NCI-H146 (cell line): ENCODE measurements at places on chromosomes 7 and 10.

GRCh38 chr7:11754933-11755332 lies 77.1 kb downstream of the THSD7A start:
- DNase-seq, result no peak

- no peak for DNase-seq
These were observed 11.7 kb upstream of the TRIM8 start for GRCh38 chr10:102632394-102633111.

DNA sequence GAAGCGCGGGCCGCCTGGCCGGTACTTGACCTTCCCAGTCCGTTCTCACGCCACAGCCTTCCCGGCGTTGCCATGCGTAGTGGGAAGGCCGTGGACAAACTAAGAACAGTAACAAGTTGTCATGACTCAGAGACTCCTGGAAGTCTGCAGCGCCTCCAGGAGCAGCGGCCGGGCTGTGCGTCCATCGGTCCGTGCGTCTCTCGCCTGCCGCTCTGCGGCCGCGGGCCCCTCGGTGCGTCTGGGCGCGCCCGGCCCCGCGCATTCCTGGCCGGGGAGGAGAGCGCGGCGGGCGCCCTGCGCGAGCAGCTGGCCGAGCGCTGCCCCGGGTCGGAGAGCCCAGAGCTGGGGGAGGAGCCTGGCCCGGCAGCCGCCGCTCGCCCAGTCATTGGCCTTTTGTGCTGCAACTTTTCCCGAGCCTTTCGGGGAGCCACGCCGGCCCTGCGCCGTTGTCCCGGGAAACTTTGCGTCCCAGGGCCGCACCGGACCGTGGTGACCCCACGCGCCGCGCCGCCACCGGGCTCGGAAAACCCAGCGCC lies 123.7 kb downstream of the TACC2 start:
- peak; percentile 64 for DNase-seq

DNA sequence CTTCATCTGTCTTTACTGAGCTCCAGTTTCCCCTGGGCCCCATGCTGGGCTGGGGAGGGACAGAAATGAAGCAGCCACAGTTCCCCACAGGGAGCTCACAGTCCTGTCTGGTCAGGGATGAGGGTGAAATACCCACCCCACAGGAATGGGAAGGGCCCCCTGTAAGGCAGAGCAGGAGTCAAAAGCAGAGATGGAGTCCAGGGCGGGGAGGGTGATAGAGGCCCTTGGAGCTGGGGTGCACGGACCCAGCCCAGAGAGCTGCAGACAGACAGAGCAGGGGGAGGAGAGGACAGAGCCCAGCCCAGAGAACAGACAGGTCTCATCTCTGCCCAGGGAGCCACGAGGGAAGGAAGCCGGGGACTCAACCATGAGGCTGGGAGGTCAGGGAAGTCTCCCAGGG lies 34.9 kb upstream of the ZNF488 start:
- DNase-seq, result no peak

- DNase-seq, result no peak
These were observed 25.5 kb upstream of the INMT start for GRCh38 chr7:30726296-30727006.

- DNase-seq, result no peak
These were observed 24.6 kb upstream of the WNT16 start for GRCh38 chr7:121304102-121304658.

- DNase-seq, result no peak
These were observed 26.3 kb upstream of the PPIF start for GRCh38 chr10:79320820-79321493.

- DNase-seq, result peak; percentile 38
These were observed 469.9 kb downstream of the CCSER2 start for GRCh38 chr10:84798312-84798711.

DNA sequence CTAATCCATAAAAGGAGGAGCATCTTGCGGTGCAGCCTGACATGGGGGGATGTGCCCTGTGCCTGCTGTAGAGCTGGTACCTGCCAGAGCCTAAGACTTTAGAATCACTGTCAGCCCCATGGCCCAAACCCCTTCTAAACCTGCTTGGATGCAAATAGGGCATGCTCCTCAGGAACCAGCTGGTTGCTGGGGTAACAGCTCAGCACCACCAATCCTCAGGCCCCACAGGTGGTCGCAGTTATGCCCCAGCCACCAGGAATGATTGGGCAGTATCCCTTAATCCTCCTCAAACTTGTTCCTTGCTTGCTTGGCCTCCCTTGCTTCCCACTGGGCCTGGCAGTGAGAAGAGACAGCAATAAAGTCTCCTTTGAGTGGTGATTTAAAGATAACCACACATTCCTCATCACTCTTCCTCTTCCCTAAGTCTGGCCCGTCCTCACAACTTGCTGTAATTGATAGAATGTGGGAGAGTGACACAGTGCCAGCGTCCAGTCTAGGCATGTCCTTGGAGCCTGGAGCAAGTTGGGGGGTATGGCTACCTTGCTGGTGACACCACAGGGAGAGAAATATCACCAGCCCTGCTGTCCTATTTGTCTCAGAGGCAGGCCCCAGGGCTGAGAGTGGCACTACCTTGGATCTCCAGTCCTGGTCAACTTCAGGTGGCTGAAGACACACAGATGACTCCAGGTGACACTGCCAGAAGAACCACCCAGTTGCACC lies 43.0 kb downstream of the VSTM4 start:
- no peak for DNase-seq

DNA sequence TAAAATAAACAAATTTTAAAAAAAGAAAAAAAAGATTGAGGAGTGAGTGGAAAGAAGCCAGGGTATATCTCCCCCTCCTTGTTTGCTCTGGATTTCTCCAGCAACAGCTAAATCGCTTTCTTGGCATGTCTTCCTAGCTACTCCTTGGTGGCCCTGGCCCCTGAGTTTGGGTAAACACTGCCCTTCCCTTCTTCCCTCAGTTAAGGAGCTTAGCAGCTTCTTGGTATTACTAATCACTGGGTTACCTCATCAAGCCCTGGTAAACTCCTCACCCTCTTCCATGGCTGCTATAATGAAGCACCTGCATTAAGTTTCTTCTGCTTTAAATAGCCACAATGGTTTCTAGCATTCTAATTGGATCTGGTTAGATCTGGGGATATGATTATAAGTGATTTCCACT lies 269.8 kb downstream of the FZD1 start:
- DNase-seq, result no peak

DNA sequence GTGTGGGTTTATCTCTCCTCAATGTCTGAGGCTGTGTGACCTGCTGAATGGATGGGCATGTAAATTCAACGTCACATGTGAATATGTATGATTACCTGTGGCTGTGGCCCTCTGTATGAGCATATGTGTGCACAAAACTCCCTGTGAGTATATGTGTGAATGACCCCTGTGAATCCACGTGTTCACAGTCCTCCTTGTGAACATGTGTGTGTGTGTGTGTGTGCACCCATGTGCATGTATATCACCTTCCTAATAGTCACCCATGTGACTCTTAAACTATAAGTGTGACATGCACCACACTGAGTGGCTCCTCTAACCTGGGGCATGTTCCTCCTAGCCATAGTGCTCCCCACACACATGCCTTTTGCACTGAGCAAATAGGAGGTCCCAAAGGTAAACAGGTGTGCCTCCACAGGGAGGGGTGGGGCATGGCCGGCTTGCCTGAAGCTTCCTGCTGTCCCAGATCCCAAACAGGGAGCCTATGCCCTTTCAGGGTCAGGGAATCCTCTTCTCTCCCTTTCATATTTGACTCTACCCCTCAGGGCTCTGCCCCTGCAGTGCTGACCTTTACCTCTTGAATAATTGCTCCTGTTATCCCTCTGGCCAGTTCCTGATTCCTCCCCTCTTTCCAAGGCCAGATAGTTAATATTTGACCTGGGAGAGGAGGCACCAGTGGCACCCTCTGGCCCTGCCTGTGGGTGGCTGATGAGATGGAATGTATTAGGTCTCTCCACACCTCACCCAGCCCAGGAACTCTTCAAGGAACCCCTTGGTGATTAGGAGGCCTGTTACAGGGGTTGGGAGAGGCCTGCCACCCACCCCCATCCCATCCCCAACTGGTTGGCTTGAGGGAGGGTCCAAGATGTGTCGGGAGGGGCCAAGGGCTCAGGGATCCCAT lies 1.9 kb downstream of the SEMA4G start:
- DNase-seq, result no peak
